ENCODE measurements at places on chromosomes 2 and 18.
A peak's percentile ranks its signal among the peaks of the same experiment; 100 is the strongest.

DNA sequence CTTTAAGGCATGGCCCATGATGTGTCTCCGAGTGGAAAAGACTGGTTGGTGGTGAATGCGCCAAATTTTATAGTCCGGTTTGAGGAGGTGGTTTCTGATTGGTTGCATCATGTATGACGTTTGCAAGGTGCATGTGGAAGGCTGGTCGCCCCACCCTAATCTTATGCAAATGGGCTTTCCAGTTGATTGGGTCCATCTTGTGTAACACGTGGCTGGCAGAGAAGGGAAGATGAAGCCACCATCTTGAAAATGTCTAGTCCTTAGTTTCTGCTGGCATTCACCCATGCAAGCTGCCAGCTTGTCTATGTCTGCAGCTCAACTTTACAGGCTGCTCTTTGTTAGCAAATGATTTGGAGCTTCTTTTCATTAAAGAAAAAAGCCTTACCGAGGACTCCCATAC, 132.2 kb downstream of the PIK3C3 start:
- no peak for DNase-seq

DNA sequence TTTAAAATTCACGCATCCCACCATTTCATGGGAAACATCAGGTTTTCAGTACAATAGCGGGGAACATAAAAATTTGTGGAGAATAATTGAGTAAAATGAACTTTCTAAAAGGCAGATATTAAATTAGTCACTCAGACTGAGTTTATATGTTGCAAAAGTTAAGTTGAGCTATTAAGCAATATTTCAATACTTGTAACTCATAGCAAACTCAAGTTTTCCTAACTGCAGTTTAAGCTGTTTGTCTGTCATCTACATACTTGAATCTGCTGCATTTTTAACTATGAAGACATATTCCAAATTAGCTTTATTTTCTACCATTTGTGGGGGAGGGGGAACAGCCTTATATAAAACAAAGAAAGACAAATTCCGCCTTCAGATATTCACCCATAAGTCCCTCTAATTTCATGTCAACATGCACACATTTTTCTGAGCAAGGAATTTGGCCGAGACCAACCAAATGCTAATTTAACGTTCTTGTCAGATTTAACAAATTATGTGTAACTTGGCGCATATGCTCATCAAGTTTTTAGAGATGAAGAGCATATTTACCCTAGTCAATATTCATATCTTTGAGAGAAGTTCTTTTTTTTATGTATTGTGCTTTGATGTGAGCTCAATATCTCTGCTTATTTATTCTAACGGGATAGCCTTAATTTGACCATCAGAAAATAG, 462.9 kb downstream of the TXNL1 start:
- DNase-seq: no peak

DNA sequence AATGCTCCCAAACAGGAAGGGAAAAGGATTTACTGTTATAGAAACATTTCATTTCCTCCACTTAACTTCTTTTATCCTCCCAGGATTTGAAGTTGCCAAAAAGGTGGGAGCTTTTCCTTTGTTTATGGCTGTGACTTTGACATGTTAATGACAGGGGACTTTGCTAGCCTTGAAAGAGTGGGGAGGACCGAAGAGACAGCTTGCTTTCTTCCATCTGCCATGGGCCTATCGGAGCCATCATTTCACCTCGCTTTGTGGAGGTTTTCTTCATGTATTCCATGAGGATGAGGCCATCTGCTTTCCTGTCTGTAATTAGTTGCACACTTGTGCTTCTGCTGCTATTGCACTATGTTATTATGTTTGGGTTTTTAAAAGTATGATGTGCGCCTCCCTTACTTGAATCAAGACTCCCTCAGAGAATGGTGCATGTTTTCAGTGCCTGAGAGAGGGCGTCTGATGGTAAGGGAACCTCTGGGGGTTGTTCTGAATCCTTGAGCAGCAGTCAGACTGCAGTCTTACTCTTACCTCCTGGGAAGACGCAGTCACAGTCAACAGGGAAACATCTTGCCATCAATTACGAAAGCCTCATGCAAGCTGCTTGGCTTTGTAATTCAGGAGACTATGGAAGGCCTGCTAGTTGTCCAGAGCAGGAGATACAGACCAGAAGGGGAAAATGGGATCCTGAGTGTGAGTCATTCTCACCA, 173.3 kb upstream of the MGAT5 start:
- no peak for DNase-seq

DNA sequence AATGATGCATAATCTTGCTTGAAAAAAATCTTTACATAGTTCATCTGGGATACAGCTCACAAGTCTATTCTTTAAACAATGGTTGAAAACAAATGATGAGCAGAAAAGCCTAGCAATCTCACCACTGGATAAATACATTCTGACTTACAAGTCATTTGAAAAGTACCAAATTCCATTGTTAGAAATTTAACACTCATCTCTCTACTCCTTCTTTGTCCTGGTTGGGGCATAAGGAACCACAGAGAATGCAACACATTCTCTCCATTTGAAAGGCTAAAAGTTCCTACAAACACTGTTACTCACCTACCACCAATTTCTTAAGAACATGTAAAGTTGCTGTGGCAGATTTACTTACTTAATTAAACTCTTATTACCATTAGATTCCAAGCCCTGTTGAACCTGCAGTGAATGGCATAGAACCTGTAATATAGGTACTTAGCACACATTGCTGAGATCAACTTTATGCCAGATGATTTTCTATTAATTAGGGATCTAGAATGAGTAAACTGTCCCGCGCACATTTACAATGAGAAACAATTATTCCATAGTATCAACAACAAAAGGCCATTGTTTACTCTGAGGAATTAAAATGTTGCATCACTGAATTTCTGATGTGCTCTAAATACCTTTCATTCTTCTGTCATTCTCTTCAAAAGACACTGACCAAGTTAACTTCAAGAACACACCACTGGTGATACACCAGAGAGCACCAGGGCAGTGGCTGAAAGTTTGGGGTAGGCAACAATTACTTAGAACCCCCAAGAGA, 69.6 kb downstream of the CABYR start:
- DNase-seq: peak; percentile 15

DNA sequence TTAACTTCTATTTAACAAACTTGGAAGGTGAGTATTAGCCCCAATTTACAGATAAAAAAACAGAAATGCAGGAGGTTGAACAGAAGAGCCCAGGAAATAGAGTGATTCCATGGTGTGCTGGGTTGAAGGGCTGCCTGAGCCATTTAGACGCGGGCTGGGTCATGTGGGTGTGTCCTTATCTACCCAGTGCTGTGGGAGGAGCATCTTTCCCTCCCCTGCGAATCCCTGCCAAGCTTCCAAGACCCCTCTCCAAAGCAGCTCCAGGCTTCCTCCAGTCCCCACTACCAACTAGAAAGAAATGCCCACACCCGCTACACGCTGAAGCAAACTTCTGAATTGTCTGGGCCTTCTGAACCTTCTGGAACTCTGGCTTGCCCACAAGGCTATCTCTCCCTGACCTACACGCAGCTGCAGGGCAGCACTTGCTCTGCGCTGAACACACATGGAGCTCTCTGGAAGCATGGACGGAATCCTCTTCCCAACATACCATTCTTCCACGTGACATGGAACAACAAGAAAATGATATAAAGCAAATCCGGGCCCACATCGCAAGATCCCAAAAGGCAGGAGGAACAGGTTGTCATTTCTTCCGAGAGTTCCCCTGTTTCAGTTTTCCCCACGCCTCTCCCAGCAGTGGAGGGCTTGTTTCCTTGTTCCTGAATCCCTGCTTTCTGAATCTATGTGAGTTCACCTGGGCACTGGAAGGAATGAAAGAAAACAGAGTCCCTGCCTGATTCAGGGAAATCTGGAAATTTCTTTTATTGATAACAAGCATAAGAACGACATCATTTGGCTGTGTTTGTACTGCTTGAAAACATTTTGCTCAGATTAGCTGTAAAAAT, 562.7 kb upstream of the ID2 start:
- no peak for DNase-seq

- no peak for DNase-seq
Measured at GRCh38 chr18:4077721-4078120, 377.4 kb downstream of the DLGAP1 start.

DNA sequence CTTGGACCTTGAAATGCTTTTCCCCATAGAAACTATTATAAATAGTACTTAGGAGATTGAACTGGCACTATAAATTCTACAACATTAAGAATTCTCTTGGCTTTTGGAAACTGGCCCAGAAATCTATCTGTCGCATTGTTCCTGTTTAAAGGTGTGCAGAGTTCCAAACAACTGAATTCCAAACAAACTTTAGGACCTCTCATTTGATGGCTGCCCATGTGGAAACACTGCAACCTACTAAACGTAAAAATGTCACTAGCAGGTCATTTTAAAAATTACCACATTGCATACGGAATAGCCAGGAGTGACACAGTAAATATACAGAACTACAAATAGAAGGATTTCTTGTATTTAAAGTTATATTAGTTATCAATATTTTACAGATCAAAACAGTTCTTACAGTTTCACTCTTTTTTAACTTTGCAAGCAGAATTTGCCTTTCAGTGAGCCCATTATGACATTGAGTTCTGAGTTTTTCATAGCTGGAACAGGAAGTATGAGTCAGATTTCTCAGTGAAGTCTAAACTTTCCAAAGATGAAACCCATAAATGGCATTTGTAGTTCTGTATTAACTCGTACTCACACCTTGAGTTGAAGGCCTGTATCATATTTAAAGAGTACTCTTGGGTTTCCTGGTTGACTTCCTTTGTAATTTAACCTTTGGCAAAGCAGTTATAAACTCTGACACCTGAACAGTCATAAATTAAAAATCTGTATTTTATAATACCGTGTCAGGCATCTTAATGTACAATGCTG, 142.3 kb upstream of the BOD1L2 start:
- peak; percentile 80 for DNase-seq

- no peak for DNase-seq
Measured at GRCh38 chr2:205590759-205591158, 91.5 kb upstream of the NRP2 start.

GRCh38 chr18:69961718-69962117, 14.0 kb upstream of the CD226 start:
- DNase-seq: no peak

- DNase-seq: peak; percentile 98
Measured at GRCh38 chr2:39124000-39124745, 3.3 kb upstream of the SOS1 start.

- no peak for DNase-seq
Measured at GRCh38 chr2:168137510-168138180, 109.8 kb downstream of the STK39 start.

DNA sequence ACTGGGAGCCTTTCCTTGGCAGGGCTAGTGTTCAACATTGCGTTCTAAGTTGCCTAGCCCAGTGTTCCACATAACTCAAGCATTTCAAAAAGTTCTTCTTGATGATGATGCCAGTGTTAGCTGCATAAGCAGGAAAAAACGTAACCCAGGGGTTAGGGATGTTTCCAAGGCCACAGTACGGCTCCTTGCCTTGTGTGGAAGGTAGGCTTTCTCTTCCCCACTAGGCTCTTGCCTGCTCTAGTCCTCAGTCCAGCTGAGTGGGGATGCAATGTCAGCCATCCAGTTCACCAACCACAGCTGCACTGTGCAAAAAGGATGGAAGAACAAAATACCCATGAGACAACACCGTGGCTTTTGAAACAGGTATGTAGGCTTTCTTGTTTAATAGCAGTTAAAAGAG, 28.0 kb upstream of the CYP26B1 start:
- no peak for DNase-seq

DNA sequence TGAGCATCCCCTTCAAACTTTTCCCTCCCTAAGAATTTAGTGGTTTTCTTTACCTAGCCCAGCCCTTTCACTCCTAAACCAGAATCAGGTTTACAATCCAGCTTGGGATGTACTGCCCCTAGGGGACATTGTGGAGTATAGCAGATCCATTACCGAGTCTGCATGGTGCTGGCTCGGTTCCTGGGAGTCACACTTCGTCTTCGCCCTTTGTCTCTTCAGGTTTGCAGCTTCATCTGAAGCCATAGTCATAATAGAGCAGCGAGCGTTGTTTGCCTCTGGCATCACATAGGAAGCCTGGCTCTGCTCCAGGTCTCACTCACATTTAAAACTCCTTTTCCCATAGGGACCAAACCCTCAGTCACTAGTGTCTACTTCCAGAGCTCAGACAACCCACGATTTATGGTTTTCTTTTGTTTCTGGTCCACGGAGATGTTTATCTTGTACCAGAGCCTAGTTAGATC, 16.8 kb upstream of the LYPD6 start:
- peak; percentile 30 for DNase-seq

DNA sequence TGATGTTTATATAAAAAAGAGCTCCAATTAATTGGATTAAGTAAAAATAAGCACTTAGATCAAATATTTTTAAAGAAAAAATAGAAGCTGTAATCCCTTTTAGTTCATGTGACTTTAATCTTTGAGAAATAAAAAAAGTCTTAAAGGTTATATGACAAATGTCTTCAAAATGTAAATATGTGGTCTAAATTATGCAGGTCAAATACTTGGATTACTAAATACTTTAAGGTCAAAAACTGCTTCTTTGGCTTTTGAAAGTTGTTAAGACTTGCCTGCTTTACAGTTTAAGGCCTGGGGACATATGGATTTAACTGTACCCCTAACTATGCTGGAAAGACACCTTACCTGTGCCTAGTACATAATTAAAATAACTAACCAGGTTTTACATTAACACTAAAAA, 15.5 kb upstream of the PDK1 start:
- no peak for DNase-seq

DNA sequence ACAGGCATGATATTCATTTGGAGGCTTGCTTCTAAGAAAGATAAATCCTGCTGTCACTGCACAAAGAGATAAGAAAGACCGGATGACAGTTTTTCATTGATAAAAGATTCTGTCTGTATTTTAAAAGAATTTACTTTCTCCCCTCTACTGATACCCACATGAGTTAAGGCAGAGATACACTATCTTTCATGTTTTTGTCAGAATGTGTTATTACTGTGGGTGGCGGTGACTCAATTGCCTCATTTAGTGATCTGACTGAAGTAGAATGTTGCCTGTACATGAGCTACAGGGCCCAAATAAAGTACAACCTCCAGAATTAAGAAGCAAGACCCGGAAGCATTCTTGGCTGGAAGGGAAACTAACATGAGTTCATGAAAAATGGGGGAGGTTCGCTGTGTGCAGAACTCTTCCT, 480.0 kb downstream of the SLC4A3 start:
- DNase-seq: no peak

- peak; percentile 71 for DNase-seq
Measured at GRCh38 chr2:98637401-98638147, 29.2 kb downstream of the UNC50 start.

GRCh38 chr2:88545118-88545517, 82.1 kb downstream of the EIF2AK3 start:
- no peak for DNase-seq
